Activated naive CD4-positive, alpha-beta T cell treated with anti-CD3 and anti-CD28 coated beads, Interleukin-2, amount 50 U/mL, for 16 hours (primary cell): ENCODE measurements at places on chromosomes 6 and 20.

GRCh38 chr6:41375598-41376151 is 40.3 kb downstream of the NCR2 start:
- no peak for DNase-seq

DNA sequence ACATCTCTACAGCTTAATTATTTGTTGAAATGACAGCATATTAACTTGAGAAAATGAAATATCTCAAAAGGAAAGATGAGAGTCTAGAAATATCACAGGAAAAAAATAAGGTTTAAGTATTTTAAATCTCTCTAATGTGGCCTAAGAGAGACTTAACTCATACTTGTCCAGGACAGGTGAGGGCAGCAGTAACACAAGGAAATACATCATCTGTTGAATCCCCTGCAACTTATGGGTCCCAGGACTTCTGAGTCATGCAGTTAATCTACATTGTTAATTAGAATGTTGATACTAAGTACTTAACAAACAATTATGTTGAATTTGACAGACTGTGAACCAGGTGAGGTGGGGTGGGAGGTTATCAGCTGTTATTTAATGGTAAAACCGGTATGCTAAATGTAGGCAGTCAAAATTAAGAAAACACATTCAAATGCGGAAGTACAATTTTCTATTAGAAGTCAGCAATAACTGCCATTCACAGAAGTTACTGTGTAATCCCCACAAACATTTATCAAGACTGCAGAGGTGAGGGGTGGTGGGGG is 87.9 kb downstream of the CEP57L1 start:
- DNase-seq = no peak

DNA sequence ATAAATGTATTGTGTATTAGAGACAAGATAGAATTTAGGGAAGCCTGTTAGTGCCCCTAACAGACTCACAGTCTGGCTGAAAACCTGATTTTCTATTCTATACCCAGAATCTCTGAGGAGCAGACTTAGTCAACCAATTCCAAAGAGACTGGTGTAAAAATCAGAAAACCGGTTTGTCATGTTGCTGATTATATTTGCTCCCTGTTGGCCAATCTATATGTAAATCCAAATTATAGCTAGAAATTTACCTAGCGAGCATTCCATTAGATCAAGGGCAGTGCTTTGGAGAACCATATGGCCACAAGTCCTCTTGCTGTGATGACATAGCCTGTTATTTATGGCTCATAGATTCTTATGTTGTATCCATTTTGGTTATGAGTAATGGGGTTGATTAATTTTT is 4.8 kb downstream of the NFYA start:
- DNase-seq = no peak

GRCh38 chr6:8245726-8246125 is 143.4 kb upstream of the EEF1E1 start:
- no peak for DNase-seq

GRCh38 chr20:60888771-60889170 is 363.3 kb upstream of the CDH4 start:
- DNase-seq = no peak

DNA sequence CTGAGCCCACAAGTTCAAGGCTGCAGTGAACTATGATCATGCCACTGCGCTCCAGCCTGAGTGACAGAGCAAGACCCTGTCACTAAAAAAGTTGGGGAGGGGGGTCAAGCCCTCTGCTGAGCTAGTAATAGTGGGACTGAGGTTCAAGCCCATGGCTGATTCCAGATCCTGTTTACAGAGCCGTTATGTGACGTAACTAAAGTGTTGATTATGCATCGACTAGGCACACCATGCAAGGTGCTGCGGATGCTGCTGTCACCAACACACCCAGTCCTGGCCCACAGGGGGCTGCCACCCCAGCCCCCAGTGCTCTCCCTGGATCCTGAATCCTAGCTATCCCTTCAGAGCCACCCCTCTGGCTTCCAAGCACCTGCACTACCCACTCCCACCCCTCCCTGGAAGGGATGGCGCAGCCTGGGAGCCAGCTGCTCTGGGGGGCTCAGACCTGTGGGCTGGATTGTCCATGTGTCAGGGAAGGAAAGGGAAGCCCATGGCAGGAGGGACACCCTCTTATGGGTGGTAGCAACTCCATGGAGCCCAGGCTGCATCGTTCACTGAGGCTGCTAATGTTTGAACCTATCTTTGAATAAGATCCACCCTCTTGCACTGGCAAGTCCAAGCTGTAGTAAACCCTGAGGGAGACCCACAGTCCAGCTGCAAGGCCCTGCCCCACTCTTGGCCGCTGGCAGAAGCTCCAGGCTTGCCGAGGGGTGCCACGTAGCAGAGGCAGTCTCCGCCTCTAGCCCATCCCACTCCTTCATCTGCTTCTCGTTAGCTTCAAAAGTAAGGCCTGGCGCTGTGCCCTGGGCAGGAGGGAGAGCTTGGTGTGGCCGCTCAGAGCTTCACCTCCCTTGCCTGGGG is 95.0 kb downstream of the SNX5 start:
- no peak for DNase-seq

DNA sequence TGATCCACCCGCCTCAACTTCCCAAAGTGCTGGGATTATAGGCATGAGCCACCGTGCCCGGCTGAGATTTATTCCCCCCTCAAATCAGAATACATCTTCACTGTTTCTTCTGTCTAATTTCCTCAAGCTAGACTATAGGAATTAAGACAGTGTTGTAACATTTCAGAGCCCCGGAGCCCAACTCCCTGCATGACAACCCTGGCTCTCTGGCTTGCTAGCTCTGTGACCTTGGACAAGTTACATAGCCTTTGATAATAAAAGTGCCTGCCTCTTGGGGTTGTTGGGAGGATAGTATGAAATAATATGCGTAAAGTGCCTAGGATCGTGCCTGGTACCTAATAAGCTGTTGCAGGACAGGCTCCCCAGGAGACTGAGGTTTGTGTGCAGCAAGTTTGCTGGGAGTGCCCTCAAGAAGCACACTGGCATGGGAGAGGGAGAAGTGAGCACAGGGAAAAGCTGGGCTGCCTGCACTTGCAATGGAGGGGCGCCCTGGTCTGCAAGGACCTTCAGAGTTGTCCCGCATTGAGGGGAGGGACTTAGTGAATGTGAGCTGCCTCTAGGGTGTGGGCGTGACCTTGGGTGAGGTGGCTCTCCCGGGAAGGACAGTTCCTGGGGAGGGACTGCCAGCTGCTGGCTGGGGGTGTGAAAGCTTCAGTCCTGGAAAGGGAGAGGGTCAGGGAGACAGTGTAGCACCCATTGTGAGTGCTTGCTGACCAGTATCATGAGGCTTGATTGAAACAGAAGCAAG is 43.4 kb downstream of the TAF8 start:
- DNase-seq = no peak

GRCh38 chr6:99940582-99940981 is 53.4 kb downstream of the MCHR2 start:
- DNase-seq = no peak

DNA sequence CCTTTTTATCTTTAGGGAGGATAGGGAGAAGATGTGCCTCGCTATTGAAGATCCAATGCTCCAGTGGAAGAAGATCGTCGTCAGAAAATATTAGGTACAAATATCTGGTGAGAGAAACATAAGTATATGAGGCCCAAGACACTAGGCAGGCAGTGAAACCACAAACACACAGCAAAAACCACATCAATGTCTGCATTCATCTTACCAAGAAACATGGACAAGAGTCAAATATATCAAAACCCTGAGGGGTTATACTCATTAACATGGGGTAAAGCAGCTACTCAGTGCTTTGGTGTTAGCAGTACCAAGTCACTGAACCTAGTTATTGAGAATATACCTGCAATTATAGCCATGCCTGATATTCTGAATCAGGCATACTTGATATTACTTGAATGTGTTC is 101.4 kb upstream of the FAM184A start:
- no peak for DNase-seq

DNA sequence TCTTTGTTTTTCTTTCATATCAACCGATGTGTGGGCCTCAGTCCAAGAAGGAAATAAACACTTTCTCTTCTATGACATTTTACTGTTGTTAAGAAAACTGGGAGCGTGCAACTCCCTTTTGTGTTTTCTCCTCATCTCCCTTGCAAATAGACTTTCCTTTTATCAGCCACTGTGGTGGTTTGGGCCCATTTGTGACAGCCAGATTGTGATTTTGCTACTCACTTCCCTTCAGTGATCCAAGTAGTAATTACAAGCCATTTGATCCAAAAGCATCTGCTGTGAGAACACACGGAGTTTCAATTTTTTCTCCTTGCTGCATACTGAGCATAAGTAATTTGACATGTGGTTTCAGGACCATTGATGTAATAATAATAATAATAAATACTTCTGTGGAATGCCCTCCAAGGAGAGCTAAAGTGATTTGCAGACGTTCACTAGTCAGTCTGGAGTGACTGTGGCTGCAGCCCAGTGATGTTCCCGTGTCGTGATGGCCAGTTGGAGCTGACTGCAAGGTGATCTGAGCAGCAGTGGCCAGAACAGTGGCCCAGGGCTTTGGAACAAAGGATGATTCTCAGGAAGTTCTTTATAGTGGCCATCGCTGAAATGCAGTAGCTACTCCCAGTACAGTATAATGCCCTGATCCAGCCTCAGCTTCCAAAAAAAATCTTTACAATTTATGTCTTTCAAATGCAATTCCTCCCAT is 91.9 kb upstream of the CLDN20 start:
- no peak for DNase-seq

GRCh38 chr6:109493865-109494264 is 10.8 kb upstream of the ZBTB24 start:
- no peak for DNase-seq

DNA sequence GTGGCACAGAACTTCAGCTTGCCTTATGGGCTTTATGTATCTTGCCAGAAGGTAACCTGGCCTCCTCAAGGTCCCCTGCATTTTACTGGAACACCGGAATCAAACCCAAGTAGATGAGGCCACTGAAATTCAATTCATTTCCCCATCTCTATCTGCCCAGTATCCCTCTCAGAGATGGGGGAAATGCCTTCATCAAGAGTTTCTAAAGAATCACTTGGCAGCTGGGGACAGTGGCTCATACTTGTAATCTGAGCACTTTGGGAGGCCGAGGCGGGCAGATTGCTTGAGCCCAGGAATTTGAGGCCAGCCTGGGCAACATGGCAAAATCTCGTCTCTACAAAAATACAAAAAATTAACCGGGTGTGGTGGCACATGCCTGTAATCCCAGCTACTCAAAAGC is 12.9 kb downstream of the MDGA1 start:
- no peak for DNase-seq

DNA sequence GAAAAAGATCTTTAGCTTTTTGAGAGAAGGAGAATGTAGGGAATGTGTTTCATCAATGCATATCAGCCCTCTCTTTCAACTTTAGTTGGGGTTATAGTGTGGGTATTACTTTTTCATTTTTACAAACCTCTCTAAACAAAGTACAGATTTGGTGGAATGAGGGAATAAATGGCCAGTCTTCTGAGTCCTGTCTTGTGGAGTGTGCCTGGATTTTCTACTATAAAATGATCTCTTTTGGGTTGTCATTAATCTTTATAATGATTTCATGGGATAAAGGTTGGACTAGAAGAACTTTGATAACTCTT is 209.3 kb downstream of the RNF144B start:
- no peak for DNase-seq

GRCh38 chr20:24948939-24949679 is at the start of gene CST7:
TSS of gene CST7 (plus strand) at chr20:24949269. CDS start at chr20:24949506, 237 bp downstream.
- DNase-seq = peak; percentile 77

DNA sequence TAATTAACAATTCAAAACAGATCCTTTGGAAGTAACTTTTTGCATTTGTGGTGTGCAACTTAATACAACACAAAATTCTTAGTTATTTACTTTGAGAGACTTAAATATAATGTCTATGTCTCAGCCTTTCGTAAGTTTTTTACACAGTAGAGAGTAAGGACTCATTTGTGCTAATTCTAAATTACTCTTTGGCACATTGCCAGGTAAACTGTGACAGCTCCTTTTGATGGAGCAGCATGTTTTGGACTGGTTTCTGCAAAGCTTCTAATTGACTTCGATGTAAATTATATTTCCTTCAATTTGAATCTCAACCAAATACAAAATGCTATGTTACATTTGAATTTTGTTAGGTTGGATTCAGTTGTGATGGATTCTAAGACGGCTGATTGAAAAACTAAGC is 450.7 kb upstream of the OPRM1 start:
- no peak for DNase-seq

DNA sequence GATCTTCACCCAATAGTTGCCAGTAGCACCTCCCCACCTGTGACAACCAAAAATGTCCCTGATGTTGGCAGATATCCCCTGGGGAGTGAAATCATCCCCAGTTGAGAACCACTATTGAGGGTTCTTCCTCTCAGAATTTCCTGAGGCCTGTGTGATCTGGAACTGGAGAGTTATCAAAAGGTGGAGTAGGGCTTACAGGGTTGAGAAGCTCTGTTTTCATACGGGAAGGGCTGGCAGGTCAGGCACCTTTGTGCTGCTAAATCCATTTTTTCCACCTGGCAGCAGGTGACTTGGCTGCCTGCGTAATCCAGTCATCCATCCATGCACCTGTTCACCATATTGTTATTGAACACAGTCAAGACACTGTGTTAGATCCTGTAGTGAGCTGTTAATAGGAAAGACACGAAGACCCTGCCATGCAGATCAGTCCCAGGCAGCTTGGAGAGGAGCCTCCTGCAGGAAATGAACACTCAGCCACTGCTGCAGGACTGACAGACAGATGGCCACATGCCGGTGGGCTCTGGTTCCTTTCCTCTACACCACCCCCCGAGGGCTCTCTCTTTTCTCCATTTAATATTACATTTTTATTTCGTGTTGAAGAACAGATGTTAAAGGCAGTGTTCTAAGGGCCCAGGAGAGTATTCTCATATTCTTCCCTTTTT is 5.4 kb downstream of the DUSP22 start:
- no peak for DNase-seq

GRCh38 chr6:44265722-44266233 is 427 bp upstream of the NFKBIE start:
- DNase-seq = no peak

DNA sequence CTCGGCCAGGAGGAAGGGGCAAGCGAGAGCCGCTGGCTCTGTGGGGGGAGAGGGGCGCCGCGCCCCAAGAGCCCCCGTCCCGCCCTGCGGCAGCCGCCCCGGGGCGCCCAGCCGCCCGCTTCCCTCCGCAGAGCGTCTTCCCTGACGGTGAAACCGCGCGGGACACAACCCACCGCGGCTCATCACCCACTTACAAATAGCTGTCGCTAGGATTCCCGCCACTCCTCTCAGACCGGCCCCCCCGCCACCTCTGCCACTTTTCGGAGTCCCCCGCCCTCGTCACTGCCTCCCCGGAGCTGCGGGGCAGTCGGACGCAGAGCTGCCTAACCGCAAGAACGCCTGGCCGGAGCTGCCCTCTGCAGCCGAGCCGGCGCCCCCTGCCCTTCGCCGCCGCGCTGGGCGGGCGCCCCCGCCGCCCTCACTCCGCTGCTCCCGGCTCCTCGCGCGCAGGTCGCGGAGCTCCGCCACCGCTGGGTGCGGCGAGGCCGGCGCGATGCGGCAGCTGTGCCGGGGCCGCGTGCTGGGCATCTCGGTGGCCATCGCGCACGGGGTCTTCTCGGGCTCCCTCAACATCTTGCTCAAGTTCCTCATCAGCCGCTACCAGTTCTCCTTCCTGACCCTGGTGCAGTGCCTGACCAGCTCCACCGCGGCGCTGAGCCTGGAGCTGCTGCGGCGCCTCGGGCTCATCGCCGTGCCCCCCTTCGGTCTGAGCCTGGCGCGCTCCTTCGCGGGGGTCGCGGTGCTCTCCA is at the start of gene SLC35D3:
SLC35D3 (plus strand) TSS at position 366 of the 749 bp plus-strand sequence; CDS start at position 494, 128 bp downstream.
- DNase-seq = peak; percentile 26

- DNase-seq = no peak
These were observed 109.5 kb upstream of the CLDN20 start for GRCh38 chr6:155154158-155154830.
